ENCODE measurements at places on chromosomes 13 and 19. TPM values are rescaled to one million over a fixed set of nuclear protein-coding genes. Genes with fewer than 3 reads are reported as not detected.

MBD3L3 gene
- not detected for total RNA-seq

EFNA2 gene
- total RNA-seq = not detected

TMPRSS9 gene
- total RNA-seq = not detected

RDH8 gene
- total RNA-seq = not detected

DCLK1 gene
- total RNA-seq = not detected

RAB3A gene
- 28.9 TPM for total RNA-seq

FCER2 gene
- total RNA-seq = not detected

ZGLP1 gene
- 1.6 TPM for total RNA-seq

FOXA3 gene
- not detected for total RNA-seq
